ENCODE measurements at places on chromosomes 13 and 19.

DNA sequence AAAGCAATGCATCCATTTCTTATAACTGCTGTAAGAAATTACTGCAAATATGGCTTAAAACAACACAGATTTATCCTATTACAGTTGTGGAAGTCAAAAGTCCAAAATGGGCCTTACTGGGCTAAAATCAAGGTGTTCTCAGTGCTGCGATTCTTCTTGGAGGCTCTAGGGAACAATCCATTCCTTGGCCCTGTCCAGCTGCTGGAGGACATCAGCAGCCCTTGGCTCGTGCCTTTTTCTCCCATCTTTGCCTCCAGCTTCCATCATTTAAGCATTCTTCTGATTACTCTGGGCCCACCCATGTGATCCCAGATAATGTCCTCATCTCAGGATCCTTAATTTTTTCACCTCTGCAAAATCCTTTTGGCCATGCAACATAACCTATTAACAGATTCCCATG, 607.1 kb downstream of the DCT start:
- no peaks in the 10 kb centered on the region for H3K36me3 ChIP-seq
- H3K27me3 ChIP-seq: no peaks in the 10 kb centered on the region
- no peak overlapping the region for H3K27ac ChIP-seq
- H3K4me1 ChIP-seq: no peaks in the 10 kb centered on the region
- DNase-seq: no peak
- H3K4me3 ChIP-seq: no peak overlapping the region

DNA sequence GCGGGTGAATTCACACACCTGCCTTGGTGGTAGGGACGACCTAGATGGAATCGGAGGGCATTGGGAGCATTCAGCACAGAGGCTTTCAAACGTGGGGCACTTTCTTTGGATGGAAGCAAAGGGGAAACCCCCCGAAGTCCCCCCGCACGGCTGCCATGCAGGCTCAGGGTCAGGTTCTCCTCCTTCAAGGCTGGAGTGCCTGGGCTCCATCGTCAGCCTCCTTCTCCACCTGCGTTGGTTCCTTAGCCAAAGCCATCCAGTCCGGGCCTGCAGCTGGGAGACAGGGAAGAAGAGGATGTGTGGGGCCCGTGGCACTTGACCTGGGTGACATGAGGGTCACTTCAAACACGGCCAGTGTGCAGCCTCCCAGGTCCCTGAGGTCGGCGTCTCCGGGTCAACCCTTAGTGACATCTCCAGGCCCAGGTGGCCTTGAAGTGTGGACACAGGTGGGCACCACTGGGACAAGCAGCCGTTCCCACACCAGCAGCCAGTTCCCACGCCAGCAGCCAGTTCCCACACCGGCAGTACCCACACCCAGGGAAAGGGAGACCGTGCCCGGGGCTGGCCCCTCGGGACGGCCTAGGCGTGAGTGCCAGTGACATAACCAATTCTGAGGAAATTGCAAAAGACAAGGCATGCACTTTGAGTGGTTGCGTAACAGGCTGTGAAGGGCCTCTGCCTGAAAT, 116.0 kb downstream of the SOX1 start:
- no peak for DNase-seq
- H3K36me3 ChIP-seq: no peaks in the 10 kb centered on the region
- no peak overlapping the region for H3K27ac ChIP-seq
- no peaks in the 10 kb centered on the region for H3K27me3 ChIP-seq
- H3K4me3 ChIP-seq: no peak overlapping the region
- no peaks in the 10 kb centered on the region for H3K4me1 ChIP-seq

DNA sequence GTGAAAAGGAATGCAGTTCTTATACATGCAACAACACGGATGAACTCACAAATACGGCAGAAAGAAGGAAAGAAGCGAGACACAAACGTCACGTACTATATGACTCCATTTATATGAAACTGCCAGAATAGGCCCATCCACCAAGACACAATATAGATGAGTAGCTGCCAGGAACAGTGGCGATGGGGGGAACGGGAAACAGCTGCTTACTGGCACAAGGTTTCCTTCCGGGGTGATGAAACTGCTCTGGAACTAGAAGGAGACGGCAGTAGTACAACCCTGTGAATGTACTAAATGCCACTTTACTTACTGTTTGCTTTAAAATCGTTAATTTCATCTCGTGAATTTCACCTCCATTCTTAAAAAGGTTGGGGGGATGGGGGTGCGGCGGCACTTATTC, 28.9 kb downstream of the MLLT1 start:
- peaks cover 8% of the 10 kb centered on the region for H3K4me1 ChIP-seq
- no peak overlapping the region for H3K27ac ChIP-seq
- no peaks in the 10 kb centered on the region for H3K27me3 ChIP-seq
- no peak for DNase-seq

DNA sequence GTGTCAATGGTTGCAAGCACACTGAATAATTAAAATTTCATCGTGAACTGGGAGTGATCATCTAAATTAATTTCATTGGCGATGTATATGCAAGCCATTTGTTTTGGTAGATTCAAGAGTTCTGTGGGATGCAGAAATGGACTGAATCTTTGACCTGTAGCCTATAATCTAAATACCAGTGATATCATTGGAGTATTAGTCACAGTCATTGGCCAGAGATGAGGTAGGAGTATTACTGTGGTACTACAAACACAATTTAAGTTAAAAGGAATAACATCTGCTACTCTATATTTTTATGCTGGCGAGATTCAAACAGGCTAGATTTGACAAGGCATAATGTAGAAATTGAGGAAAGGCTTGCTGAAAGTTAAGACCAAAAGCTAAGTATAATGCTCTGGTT, 14.0 kb downstream of the FRY start:
- H3K36me3 ChIP-seq: peaks cover 2% of the 10 kb centered on the region
- DNase-seq: no peak
- H3K4me1 ChIP-seq: peaks cover 21% of the 10 kb centered on the region
- no peak overlapping the region for H3K27ac ChIP-seq
- H3K4me3 ChIP-seq: no peak overlapping the region

GRCh38 chr13:33904431-33904830, 86.5 kb downstream of the RFC3 start:
- H3K4me3 ChIP-seq: no peak overlapping the region
- no peaks in the 10 kb centered on the region for H3K4me1 ChIP-seq
- no peak overlapping the region for H3K27ac ChIP-seq
- DNase-seq: no peak
- H3K27me3 ChIP-seq: no peaks in the 10 kb centered on the region
- H3K36me3 ChIP-seq: no peaks in the 10 kb centered on the region

DNA sequence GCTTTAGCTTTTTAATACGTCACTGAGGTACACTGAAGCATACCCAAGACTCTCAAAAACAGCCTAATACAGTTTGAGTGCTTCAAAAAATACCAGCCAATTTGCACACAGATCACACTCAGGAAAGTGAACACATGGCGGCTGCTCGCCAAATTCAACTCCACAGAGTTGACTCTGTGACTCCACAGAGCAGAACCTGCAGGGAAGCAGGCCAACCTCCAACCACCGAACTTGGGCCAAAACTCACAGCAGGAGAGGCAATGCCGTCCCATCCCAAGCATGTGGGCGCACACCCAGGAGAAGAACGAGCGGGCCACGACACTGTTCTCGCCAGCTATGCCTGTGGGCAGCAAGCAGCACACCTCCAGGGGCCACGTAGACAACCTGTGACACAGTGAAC, 21.1 kb downstream of the ELL start:
- no peak overlapping the region for H3K4me3 ChIP-seq
- DNase-seq: no peak
- H3K27ac ChIP-seq: peak overlapping the region; percentile 35
- no peaks in the 10 kb centered on the region for H3K27me3 ChIP-seq
- peaks cover 92% of the 10 kb centered on the region for H3K4me1 ChIP-seq

DNA sequence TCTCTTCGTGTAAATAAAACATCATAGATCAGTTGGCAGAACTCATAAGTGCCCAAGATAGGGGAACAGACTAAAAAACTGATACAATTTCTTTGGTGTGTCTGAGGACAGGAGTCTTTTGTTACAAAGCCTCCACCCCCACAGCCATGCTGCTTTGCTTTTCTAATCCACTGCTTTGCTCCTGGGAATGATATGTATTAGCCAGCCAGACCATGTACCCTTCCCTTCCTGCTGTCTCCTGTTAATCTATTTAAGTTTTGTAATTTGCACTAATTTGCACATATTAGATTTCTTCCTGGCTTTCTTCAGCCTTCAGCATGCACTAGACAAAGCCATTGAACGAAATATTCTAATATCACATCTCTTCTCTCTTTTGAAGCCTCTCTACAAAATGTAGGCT, 130.5 kb downstream of the MAB21L1 start:
- DNase-seq: no peak
- H3K36me3 ChIP-seq: no peaks in the 10 kb centered on the region
- H3K4me3 ChIP-seq: no peak overlapping the region
- H3K4me1 ChIP-seq: no peaks in the 10 kb centered on the region

All from activated CD8-positive, alpha-beta T cell treated with anti-CD3 and anti-CD28 coated beads, Interleukin-2, amount 10 ng/mL, durations not matched to agents 7 days and 5 days (primary cell).